ENCODE measurements at places on chromosomes 3 and 15.

DNA sequence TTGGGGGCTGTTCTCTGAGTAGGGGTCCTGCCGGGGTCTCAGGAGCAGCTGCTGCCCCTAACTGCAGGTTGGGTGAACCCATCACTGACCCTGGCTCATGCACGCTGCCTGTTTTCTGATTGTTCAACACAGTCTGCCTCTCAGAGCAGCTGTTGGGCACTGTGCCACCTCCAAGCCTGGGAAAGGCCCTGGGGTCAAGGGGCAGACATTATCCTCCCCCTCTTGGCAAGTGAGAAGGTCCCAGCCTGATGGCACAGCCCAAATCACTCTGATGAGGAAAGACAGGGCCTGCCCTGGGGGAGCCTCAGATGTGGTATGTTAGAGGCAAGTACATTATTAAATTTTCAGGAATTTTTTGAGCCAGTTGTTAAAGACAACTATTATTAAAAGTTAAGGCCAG, 14.1 kb upstream of the GNAT1 start:
- DNase-seq = no peak

DNA sequence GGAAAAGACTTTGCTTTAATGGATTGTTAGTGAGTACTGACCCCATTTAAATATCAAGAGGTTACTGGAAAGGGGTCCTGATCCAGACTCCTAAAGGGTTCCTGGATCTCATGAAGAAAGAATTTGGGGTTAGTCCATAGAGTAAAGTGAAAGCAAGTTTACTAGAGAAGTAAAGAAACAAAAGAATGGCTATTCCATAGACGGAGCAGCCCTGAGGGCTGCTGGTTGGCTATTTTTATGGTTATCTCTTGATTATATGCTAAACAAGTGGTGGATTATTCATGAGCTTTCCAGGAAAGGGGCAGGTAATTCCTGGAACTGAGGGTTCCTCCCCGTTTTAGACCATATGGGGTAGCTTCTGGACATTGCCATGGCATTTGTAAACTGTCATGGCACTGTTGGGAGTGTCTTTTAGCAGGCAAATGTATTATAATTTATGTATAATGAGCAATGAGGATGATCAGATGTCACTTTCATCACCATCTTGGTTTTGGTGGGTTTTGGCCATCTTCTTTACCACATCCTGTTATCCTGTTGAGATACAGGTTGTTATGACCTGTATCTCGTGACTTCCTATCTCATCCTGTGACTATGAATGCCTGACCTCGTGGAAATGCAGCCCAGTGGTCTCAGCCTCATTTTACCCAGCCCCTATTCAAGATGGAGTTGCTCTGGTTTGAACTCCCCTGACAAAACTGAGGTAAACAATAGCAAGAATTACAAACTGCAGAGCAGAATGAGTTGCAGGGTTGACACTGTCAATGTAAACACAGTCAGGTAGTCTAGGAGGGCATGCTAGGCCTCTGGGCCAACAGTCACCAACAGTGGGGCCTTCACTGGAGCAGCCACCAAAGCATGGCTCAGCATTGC, 10.3 kb upstream of the GPR160 start:
- DNase-seq = no peak

- DNase-seq = no peak
Observed at GRCh38 chr3:27311400-27311799, 57.8 kb downstream of the NEK10 start.

DNA sequence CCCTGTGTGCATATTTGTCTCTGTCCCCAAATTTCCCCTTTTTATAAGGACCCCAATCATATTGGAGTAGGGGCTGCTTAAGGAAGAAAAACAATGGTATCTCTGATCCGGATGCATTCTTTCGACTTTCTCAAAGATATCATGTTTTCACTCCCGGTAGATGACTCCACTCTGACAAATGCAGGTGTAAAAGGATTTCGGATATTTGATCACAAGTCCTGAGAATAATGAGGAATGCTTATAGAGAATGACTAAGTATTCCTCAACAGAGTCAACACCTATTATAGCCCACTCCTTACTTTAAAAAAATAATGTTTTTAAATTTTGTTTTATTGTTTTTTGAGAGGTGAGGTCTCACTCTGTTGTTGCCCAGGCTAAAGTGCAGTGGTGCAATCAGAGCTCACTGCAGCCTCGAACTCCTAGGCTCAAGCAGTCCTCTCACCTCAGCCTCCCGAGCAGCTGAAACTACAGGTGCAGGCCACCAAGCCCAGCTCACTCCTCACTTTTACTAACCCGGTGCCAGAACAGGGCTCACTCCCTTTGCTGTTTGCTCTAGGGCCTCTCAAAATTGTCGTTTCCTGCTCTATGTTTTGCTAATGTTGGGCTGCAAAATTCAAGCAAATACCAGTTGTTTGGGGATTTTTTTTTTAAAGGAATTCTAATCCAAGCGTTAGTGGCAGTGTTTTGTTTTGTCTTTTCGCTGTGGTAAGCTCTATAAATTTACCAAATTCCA, 24.6 kb downstream of the COL8A1 start:
- DNase-seq = no peak

GRCh38 chr15:67097424-67097823, 32.0 kb downstream of the SMAD3 start:
- no peak for DNase-seq

GRCh38 chr3:42161050-42161935, 70.1 kb downstream of the TRAK1 start:
- no peak for DNase-seq

- DNase-seq = no peak
Observed at GRCh38 chr3:142154186-142154585, 4.8 kb upstream of the TFDP2 start.

DNA sequence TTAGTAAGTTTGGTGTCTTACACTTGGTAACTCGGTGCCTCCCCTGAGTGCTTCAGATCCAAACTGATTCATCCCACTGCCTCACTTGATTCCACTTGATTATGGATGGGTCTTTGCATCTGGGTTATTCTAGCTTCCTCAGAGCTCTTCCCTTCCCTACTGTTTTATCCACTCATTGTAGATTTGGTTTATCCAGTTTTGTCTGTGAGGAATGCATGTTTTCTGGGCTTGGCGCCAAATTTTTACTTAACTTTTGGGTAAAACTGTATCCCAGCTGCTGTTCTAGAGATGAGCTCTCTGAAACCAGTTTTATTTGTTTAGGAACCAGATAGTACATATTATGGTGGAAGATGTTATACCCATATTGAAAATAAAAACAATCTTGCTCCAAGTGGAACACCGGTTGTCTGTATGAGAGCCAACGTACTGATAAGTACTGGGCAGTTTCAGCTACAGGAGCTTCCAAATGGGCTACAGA, 20.9 kb downstream of the RAD54L2 start:
- no peak for DNase-seq

- DNase-seq = no peak
Observed at GRCh38 chr3:156404217-156404616, 150.7 kb downstream of the SSR3 start.

DNA sequence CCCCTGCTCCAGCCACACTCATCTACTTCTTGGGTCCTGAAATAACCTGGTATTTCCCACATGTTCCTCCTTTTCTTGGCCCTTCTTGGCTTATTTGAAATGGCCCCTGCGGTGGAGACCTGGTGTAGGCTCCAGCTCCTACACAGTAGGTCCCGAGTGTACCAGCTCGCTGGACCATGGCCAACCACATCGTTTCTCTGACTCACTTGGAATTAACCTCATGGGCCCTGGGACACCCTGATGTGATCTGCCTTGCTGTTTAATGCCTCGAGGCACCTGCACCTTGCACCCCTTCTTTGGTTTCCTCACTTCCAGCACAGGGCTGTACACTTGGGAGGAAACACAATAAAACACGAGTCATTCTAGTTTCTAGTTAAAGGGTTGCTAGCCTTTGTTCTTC, 60.3 kb downstream of the FEM1B start:
- DNase-seq = no peak

DNA sequence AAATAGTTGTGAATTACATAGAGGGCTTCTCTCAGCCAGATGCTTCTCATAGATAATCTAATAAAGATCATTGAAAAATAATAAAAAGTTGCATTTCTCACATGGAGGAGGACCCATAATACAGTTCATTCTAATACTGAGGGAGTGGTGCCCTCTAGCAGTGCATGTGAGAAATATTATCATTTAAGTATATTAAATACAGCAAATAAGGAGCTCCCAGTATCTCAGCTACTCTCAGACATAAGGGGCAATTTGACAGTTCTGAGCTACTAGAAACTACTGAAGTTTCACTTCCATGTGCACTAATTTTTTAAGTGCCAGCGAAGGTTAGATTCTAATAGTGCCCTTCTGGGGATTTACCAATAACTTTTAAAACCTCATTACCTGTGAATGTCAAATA, 188.3 kb downstream of the IL5RA start:
- no peak for DNase-seq

GRCh38 chr15:34616613-34617012, 33.2 kb upstream of the GOLGA8B start:
- DNase-seq = no peak

DNA sequence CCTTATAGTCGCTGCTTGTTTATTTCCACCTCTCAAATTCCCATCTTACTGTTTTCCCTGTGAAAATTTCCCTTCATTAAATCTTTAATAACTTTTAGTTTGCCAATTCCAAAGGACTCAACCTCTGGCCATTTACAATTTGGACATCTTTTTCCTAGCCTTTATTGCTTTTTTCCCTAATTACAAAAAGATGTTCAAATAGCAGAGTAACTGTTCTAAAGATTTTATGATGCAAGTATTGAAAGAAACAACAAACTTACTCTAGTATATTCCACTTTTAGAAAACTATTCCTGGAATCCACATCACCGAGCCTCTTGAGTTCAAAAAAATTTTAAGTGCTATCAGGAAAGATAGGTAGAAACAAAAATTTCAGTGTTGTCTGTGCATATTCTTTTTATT, 174.1 kb upstream of the UBE2E2 start:
- DNase-seq = no peak

- DNase-seq = no peak
Observed at GRCh38 chr3:178551916-178552321, 15.7 kb downstream of the KCNMB2 start.

DNA sequence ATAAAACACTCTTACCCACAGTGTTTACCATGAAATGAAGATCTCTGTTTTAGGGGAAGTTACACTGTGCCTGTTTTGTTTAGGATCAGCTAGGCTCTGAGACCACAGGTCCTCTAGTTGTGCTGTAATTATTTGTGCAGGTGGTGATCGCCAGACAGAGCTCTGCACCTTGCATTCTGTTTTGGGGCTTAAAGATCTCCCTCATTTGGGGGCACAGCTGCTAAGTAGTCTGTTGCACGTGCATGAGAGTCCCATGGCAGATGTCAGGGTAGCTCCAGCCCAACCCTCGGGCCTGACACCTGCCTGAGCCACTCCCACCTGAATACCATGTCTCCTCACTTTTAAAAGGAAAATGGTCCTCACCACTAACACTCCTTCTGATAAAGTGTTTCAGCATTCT, 12.4 kb downstream of the C3orf20 start:
- DNase-seq = no peak

DNA sequence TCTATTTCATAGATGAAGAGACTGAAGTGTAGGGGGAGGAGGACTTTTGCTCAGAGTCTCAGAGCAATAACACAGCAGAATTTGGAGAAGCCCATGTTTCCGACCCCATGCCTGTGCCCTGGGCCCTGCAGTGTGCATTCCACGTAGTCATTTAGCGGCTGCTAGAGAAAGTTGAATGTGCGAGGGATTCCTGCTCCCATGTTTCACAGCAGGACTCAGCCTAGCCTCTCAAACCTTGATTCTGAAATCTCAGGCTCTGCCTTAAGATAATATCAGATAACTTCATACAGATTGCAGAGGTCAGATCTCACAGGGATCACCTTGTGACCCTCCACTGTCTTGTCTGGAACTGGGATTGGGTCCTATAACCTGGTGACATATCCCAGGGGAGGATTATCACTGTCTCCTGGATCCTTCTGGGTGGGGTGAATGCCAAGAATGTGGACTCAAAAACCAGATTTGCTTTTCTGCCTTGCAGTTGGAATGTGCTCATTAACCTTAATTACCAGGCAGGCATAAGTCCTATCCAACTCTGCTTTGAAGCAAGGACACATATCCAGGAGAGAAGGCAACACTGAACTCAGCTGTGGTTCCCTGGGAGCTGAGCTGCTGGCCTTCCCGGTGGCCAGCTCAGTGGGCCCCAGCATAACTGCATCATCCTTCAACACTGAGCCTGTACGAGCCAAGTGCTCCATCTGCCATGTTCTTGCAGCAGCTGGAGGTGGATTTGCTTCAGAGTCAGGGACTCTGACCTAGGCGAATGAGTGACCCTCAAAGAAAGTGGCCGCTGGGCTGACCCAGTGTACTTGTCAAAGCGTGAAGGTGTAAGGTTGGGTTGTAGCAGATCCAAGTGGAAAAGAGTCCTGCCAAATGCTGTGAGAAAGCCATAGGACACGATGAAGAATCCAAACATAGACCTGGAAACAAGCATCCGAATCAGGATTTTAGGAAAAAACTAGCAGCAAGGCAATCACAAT, 43.0 kb downstream of the CTXND1 start:
- no peak for DNase-seq

GRCh38 chr3:117557464-117558090, 848.0 kb downstream of the TUSC7 start:
- DNase-seq = no peak

DNA sequence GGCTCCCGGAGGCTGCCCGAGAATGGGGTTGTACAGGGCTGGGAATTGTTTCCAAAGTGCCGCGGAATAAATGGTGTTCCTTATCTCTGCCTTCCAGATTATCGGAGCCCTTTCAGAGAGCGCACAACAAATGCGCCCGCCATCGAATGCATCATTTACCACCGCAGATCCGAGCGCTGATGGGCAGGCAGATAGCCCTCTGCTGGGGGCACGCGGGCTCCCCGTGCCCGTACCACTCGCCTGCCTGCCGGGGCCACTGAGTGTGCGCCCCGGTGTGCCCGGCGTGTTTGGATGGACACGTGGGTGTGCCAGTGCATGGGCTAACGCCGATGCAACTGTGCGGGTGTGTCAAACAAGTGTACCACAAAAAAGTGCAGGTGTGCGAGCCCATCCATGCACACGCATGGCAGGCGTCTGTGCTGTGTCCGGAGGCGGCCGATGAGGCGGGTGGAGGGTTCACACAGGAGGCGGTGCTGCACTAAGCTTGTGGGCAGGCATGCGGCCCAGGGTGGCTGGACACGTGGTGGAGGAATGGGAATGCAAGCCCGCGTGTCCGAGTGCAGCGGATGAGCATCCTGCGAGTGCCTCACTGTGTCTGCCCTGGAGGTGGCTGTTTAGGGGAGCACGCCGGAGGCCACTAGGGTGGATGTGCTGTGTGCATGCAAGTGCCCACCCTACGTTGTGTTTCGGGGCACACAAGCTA, 3.8 kb upstream of the GATA2 start:
- no peak for DNase-seq

DNA sequence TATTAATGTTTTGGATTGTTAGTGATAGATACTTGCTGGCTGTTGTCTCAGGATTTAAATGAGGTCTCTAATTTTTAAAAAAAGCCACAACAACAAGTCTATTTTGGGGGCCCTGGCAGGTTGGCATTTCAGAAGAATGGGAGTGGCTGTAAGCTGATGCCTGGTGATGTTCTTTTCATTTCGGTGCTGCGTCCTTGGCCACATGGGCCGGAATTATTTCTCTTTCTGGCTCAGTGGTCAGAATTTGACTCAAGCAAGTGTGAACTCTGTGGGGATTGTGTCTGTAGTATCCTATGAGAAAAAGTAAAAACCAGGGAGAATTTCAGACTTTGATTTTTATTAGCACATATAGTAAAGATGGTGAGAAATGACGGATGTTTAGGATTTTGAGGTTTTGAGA, 203.0 kb downstream of the AKAP13 start:
- DNase-seq = no peak

GRCh38 chr3:103056542-103056941, 621.7 kb downstream of the ZPLD1 start:
- no peak for DNase-seq

- DNase-seq = no peak
Observed at GRCh38 chr3:140091143-140091542, 156.2 kb downstream of the CLSTN2 start.

All from activated T-cell treated with anti-CD3 and anti-CD28 coated beads, Interleukin-2, amount 50 U/mL, for 24 hours (primary cell).